ENCODE measurements at places on chromosomes 2 and 18.
A peak's percentile ranks its signal among the peaks of the same experiment; 100 is the strongest.

GRCh38 chr18:74905247-74905646 lies 303.7 kb downstream of the PTGR3 start:
- no peak for DNase-seq

GRCh38 chr2:205496772-205497171 lies 185.5 kb upstream of the NRP2 start:
- DNase-seq, result no peak

DNA sequence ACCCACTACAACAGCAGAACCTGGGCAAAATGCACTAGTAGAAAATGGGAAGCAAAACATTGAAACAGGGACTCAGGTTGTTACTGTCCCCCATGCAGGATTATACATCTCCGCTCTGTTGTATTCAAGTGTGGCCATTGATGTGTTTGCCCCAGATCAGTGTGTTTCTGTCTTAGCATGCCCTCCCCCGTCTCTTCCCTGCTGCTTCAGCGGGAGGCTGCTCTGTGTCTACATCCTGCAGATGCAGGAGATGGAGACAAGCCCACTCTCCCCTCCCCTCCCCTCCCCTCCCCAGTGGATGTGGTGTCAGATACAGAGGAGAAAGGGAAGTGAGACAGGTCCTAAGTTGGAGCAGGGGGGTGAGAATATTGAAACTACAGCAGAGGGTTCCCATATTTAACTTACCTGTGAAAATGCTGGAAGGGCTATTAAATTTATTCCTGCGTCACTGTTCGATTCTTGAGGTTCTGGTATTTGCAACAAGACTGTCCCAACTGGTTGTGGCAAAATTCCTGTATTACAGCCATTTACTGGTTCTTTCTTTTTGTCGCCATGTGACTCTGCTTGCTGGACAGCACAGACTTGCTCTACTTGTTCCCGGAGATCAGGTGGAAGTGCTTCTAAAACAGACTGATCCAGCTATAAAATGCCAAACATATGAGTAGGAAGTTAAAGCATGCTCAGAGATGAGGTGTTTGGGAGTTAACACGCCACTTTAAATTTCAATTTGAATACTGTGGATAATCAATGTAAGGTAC lies 67.0 kb downstream of the EIF5B start:
- no peak for DNase-seq

GRCh38 chr18:23661735-23662308 lies 889 bp downstream of the ANKRD29 start:
- peak; percentile 17 for DNase-seq

GRCh38 chr2:216863946-216864345 lies 4.1 kb upstream of the TNP1 start:
- no peak for DNase-seq

- DNase-seq, result no peak
Measured at GRCh38 chr18:52439457-52439856, 99.5 kb downstream of the DCC start.

- DNase-seq, result no peak
Measured at GRCh38 chr2:8252997-8253694, 428.7 kb upstream of the ID2 start.

DNA sequence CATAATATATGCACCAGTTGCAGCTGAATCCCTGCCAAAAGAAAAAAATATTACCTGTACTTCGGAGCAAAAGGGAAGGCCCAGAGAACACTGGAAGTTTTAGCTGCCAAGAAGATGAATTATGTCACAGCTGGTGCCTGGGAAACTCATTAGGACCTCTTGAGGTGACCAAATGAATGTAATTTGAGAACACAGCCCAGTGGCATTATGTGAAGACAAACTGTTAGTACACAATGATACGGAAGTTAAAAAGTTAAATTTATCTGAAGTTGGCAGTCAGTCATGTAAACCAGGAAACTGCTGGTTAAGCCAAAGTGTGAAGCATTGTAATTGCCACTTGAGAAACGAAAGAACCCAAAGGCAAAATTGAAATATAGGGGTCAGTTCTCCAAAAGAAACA lies 80.7 kb downstream of the EML4 start:
- no peak for DNase-seq

- no peak for DNase-seq
Measured at GRCh38 chr2:204870053-204870452, 324.8 kb downstream of the PARD3B start.

DNA sequence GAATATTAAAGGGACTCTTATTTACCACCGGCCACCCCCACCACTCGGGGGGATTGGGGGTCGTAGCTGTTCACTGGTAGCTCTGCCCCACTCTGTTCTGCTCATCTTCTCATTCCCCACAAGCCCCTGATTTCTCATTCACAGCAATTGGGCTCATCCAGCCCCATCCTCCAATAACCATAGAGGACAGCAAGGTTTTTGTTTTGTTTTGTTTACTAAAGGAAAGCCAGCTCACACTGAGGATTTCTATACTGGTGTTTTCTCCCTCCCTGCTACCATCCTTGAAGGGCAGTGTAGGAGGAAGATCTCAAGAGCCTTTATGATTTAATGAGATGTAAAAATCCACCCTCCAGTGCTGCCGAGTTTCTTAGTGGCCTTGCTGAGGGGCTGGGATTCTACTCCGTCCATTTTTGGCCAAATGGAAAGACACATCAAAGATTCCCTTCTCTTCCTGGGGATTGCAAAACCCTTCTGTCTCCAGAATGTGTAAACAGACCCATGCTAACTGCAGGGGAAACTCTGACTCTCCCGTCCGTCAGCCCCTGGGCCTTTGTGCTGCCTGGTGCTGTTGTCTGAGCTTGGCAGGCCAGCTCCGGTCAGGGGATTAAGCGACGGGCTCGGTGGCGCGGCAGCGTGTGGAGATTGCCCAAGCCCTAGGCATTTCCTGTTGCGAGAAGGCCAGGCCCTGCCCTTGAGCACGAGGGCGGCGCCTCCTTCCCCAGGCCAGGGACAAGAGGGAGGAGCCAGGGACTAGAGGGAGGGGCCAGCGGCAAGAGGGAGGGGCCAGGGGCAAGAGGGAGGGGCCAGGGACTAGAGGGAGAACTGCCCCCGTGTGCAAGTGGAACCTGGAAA lies 165.0 kb downstream of the ANTXR1 start:
- no peak for DNase-seq

GRCh38 chr2:223744580-223744979 lies 92.8 kb downstream of the AP1S3 start:
- DNase-seq, result no peak

DNA sequence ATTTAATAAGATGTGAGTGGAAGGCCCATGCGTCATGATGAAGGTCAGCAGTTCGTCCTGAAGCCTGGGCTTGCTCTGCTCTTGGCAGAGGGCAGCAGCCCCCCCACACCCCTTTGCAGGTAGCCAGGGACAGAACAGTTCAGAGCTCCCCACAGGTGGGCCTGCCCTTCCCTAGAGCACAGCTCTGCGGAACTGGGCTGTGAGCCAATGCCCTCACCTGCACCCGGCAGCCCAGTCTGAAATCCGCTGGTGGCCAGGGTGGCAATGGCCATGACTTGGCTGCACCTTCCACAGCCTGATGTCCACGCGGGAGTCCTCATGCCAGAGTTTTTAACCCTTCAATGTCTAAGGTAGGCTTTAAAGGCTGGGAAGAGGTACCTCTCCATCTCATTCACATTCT lies 136.7 kb downstream of the ACKR3 start:
- DNase-seq, result no peak

GRCh38 chr2:139175510-139175909 lies 395.3 kb upstream of the NXPH2 start:
- no peak for DNase-seq

DNA sequence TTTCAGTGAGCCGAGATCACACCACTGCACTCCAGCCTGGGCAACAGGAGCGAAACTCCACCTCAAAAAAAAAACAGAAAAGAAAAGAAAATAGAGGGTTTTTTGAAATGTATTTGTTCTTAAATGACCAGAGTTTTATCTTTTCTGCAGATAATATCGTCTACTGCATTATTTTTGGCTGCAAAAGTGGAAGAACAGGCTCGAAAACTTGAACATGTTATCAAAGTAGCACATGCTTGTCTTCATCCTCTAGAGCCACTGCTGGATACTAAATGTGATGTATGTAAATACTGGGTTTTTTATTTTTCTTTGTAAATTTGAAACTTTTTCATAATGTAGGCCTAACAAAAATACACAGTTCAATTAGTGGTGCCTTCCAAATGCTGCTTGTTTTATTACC lies 18.1 kb downstream of the CCNT2 start:
- DNase-seq, result no peak

- DNase-seq, result no peak
Measured at GRCh38 chr2:170455617-170456426, 259.3 kb upstream of the SP5 start.

GRCh38 chr2:4190548-4190947 lies 487.2 kb downstream of the DCDC2C start:
- DNase-seq, result no peak

DNA sequence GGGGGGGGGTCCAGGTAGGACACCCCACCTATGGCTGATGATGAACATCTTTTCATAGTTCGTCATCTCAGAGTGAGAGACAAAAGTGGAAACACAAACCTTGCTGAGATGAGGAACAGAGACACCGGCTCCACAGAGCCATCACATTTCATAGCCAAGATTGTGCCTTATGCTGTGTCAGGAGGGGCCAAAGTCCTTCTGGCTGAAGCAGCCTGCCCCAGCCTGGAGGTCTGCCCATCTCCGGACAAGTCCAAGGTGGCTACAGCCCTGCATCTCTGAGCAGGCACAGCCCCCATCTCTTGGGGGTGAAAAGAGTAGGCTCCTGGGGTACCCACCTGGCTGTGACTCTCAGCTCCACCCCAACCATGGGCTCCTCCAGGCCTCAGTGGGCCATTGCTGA lies 70.3 kb downstream of the ZBTB7C start:
- no peak for DNase-seq

DNA sequence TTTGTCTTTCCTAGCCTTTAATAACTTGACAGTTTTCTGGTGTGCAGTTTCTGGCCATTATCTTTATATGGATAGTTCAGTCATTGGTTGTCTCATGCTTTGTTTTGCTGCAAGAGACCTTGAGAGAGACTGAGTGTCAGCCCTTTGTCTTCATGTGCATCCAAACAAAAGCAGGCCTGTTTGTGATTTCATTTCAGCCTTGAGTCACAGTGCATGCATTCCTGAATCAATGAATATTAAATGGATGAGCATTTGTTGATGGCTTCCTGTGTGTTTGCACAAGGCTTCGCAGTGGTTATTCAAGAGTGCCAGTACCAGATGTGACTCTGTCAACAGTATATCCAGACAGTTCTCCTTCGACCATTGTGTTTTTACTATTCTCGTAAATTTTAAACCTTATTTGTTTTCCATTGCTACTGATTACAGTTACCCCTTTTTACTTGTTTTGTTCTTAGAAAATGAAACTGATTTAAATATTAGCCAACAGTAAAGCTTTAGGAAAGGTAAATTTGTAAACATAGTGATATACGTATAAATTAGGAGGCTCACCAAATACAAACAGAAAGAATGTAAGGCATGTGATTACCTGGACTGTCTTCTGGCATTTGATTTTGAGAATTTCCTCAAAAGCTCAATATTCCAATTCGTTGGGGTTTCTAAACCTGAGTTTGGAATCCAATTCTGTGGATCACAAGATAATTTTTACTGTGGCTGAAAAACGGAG lies 319.8 kb downstream of the CTNNA2 start:
- DNase-seq, result no peak

- no peak for DNase-seq
Measured at GRCh38 chr18:56568986-56569385, 69.4 kb downstream of the TXNL1 start.

GRCh38 chr2:7108792-7109532 lies 191.8 kb downstream of the RNF144A start:
- DNase-seq, result no peak

GRCh38 chr2:205858881-205859441 lies 176.7 kb downstream of the NRP2 start:
- no peak for DNase-seq

All from activated CD4-positive, alpha-beta memory T cell treated with anti-CD3 and anti-CD28 coated beads for 36 hours (primary cell).